ENCODE measurements at places on chromosomes 5 and 9.

GRCh38 chr5:106121972-106122605, 1548.6 kb downstream of the EFNA5 start:
- DNase-seq, result peak; percentile 54

DNA sequence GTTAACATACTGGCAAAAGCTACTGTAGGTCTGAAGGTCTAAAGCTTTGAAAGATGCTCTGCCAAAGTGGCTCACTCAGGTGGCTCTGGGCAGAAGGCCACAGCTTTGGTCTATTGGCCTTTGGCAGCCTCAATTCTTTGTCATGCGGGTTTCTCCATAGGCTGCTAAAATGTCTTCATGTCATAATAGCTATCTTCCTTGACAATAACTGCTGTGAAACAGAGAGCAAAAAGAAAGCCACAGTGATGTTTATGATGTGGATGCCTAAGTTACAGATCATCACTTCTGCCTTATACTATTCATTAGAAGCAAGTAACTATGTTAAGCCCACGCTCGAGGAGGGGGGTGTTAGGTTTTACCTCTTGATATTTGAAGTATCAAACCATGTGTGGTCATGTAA, 906.1 kb upstream of the CDH9 start:
- DNase-seq, result no peak

- DNase-seq, result no peak
These were observed 39.9 kb upstream of the RETREG1 start for GRCh38 chr5:16656561-16657191.

GRCh38 chr5:1471240-1471853, 26.1 kb upstream of the SLC6A3 start:
- DNase-seq, result peak; percentile 7

DNA sequence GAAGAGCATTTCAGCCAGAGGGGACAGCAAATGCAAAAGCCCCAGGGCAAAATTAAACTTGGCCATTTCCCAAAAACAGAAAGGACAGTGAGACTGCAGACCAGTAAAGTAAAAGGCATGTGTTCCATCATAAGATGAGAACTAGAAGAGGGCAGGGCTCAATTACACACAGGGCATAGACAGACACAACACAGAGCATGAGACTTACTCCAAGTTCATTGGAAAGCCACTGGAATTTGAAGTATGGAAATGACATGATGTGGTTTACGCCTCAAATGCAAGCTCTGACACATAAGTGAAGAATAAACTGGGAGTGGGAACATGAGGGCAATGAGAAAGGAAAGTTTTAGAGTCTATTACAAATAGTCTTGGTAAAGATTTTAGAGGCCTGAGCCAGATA, 446.6 kb upstream of the GRIA1 start:
- no peak for DNase-seq

DNA sequence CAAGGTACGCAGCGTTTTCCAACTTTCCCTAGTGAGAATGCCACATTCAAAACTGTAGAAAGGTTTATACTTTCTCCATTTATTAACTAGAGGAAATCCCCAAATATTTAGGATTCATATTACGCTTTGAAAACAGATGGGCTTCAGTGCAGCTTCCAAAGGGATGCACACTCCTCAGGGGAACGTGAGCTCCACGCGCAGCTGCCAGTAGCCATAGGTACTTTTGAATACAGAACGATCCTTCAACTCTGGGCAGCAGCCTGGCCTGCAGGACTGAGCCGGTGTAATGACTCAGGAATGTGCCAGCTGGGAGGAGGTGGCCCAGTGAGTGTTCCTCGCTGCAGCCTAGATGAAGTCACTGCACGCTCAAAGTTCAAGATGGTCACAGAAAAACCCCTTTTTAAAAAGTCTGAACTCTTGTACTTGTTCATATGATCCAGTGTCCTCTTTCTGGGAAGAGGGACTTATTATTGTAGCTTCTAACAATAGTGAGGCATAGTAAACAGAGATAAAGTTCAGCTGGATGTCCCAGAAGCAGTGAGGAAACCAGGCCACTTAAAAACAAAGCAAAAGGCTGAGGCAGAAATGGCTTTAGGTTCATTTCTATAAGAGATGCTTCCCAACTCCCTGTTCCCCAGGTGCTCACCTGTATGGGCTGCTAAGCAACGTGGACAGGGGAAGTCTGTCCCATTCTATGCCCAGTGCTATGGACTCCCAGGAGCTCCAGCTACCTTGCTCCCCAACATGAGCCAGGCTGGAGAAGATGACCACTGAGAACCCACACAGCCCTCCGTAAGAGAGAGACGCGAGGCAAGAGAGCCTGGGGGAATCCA, 130.0 kb downstream of the LHFPL2 start:
- no peak for DNase-seq

DNA sequence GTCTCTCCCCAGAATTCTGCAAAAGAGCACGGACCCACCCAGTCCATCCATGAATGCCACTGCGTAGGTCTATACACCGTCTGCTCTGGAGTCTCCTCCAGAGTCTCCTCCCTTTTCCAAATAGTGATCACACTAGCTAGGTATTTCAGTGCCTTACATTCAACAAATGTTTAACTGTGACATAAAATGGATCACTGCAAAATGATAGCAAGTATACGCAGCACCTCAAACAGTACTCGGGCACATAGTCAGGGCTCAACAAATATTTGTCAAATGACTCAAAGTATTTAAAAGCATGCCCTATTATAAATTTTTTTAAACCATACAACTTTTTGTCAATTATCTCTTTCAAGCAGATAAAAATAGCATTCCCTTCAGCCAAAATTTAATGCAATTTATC, 60.5 kb downstream of the TLE1 start:
- DNase-seq, result no peak

DNA sequence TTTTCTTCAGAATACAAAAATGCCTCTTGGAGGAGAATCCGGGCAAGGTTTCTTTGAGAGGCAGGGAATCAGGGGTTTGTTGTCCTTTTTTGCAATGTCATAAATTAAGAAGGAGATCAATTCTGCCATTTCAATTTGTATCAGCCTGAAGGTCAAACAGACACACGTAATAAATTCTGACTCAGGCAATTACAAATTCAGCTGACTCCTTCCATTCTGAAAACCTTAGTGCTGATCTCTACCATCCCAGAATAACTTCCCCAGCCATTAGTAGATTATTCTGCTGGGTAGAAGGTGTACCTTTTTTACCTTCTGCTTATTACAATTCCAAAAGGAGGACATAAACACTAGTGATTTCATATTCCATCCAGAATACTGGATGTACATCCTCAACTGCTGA, 516.6 kb downstream of the AGTPBP1 start:
- no peak for DNase-seq

GRCh38 chr9:118503236-118503635, 799.0 kb downstream of the TLR4 start:
- no peak for DNase-seq

DNA sequence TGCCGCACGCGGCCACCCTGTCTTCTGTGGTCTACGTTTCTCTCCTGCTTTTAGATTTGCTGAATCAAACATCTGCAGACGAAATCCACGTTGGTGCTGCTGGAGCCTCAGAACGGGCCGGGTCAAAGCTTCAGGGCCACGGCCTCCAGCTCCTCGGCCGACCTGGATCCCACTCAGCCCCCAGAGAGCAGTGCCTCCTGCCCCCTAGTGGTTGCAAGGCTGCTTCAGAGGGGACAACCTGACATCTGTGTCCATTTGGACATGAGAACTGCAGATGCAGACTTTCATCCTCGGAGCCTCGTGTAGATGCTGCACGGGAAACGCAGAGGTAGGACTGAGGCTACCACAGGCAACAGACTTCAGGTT, 23.0 kb upstream of the SLC6A3 start:
- peak; percentile 74 for DNase-seq

GRCh38 chr5:52870448-52870847, 82.7 kb downstream of the ITGA1 start:
- DNase-seq, result peak; percentile 70

GRCh38 chr9:97567894-97568202, 65.3 kb downstream of the TSTD2 start:
- no peak for DNase-seq

DNA sequence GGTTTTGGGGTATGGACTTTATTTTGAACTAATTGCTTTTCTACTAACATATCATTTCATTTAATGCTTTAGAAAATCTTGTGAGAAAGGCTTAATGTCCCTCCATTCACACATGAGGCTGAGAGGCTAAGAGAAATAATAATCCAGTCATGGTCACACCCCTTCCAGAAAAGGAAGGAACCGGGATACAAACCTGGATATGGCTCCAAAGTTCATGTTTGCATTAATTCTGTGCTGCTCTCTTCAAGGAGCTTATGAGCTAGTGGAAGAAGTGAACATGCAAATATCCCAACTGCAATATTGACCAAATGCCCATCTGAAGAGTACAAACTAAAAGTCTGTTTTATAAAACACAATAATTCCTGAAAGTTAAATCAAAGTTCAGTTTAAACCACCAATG, 732.1 kb upstream of the RIOK2 start:
- DNase-seq, result no peak

DNA sequence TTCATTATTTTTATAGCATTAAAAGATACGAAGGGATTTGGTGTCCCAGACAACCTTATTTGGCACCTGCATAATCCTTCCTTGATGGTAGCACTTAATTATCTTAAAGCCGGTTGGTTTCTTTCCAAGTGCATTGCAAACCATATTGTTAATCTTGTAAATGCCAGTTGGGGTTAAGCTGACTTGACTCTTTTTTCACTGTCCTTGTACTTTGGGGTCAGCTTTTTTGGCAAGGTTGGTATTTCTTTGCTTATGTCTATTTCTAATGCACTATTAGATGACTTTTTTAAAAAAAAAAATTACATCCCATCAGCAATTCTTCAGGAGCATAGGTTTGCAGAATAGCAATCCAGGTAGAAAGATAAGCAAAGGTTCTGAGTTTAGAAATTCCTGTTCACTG, 466.8 kb upstream of the TLE4 start:
- no peak for DNase-seq

DNA sequence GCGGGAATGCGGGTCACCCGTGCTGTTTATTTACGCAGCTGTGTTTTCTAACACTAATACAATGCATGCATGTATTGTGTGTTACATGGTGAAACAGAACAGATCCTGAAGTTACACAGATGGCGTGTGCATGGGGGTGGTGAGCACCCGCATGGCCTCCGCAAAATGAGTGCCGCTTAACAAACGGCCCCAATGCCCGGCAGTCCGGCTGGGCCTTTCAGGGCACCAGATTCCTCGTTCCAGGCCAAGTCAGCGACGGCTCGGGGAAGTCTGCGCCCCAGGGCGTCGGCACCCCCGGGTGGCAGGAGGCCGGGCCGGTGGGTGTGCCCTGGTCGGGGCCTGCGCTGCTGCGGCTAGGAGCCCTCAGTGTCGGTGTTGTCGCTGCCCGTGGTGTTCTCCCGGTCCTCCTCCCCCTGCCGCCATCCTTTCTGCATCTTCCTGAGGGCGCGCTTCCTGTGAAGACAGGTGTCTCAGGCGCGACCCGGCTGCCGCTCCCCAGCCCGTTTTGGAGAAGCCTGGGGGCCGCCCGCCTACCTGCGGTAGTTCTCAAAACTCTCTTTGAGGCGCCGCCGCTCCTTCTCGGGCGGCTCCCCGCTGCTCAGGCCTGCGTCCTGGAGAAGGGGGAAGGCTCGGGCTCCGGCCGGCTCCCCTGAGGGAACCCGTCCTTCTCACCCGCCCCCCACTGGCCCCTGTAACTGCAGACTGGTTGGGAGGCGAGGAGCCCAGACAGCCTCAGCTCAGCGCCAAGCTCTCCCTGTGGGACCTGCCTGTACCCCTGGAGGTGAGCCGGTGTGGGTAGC, 605 bp upstream of the DNLZ start:
- no peak for DNase-seq

- DNase-seq, result no peak
These were observed 118.7 kb upstream of the WWC1 start for GRCh38 chr5:168172760-168173223.

DNA sequence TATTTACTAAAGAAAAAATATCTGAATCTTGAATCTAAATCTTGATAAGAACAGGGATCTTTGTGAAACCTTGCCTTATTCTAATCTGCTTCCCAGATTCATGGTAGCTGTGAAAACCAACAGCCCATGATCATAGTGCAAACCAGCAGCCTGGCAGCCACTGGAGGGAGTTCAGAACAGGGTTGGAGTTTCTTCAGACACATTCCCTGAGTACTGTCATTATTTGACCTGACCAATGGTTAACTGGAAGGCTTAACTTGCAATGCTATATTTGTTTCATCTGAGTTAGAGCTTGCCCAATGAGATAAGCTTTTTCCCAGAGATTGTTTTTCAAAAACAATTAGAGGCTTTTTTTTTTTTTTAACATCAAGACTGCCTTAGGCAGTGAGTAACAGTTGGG, 47.8 kb downstream of the LOX start:
- DNase-seq, result no peak

DNA sequence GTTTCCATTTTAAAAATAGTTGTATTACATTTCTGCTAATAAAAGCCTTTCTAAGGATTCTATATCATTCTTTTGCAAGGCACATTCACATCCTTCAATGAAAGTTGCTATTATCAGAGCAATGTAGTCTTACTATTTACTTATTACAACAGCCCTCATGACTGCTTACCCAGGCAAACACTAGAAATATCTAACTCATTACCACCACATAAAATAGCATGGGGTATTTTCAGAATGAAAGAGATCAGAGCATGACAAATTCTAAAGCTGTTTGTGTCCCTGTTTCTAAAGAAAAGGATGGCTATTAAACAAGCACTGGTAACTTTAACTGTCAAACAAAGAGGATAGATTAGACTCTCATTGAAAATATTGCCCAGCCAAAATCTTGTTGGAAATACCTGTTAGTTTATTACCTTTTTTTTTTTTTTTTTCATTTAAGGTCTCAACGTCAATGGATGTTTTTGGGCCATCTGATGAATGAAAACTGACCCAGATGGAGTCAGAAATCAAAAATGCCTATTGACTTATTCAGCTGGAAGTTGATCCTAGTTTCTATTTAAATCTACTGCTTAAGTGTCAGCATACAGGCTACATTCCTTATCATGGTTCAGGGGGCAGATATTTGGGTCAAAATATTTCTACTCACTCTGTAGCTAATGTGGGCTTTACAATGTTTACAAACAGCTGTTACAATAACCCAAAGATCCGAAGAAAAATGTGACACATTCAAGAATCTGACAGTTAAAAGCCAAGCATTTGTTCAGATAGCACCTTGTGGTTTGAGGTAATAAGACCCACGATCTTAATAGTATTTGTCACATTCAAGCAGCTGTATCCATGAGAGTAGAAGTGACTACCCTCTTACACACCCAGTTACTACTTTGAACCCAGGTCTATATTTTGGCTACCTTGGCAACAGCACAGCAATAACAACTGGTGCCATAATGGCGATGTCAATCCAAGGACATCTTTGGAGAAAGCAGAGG, 554.8 kb upstream of the MEF2C start:
- DNase-seq, result no peak

GRCh38 chr9:113261917-113262671, 13.3 kb downstream of the CDC26 start:
- no peak for DNase-seq

GRCh38 chr9:28909526-28909925, 1336.2 kb upstream of the C9orf72 start:
- no peak for DNase-seq
